ENCODE measurements at places on chromosomes 7 and 10.

DNA sequence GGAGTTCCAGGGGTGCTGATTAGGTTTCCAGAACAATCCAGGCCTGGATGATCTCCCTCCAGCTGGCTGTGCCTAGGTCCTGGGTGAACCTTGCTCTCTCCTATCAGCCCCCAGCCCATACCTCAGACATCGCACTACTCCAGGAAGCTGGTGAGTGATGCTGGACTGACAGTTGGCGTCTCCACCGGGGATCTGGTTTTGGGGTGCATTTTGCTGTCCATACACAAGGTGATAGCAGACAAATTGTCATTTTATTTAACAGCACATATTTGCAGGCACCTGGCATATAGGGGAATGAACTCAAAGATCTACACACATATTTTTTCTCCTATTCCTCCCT is 601.2 kb downstream of the LRMDA start:
- no peak for DNase-seq

GRCh38 chr7:17434841-17435692 is 136.6 kb downstream of the AHR start:
- DNase-seq: no peak

DNA sequence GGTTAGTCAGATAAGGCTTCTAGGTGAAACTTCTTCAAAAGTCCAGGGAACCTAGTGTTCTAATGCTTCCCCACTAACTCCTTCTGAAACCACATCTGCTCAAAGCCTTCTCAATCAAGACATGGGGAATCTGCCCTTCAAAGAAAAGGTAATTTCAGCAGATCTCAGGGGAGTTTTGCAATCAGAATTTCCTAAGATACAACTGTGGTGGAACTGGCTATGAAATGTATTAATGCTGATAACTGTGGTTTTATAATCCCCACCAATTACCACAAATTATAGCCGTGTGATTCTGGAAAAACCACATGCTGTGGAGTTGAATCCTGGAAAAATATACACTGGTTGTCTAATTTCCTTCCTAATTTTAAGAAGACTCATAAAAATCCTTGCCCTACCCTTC is 233.8 kb downstream of the SORCS1 start:
- DNase-seq: no peak

- DNase-seq: no peak
Measured at GRCh38 chr10:90352288-90352687, 505.6 kb downstream of the HTR7 start.

- no peak for DNase-seq
Measured at GRCh38 chr7:2812114-2812487, 32.0 kb downstream of the GNA12 start.

GRCh38 chr7:106657085-106657991 is 3.6 kb downstream of the CCDC71L start:
- no peak for DNase-seq

DNA sequence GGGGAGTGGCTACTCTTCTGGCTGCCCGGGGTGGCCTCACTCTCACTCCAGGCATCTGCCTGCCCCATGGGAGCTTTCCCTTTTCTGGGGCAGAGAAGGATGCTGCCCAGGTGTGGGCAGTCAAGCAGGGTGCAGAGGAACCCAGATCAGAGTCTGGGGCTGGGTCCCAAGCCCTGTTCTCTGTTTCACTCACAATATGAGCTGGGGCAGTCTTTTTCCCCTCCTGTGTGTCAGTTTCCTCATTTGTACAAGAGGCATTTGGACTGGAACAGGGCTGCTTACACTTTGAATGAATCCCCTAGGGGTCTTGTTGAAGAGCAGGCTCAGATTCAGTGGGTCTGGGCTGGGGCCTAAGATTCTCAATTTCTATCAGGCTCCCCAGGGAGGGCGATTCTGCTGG is 38.4 kb upstream of the AQP1 start:
- no peak for DNase-seq

GRCh38 chr10:119449760-119450461 is 92.6 kb downstream of the RGS10 start:
- no peak for DNase-seq

DNA sequence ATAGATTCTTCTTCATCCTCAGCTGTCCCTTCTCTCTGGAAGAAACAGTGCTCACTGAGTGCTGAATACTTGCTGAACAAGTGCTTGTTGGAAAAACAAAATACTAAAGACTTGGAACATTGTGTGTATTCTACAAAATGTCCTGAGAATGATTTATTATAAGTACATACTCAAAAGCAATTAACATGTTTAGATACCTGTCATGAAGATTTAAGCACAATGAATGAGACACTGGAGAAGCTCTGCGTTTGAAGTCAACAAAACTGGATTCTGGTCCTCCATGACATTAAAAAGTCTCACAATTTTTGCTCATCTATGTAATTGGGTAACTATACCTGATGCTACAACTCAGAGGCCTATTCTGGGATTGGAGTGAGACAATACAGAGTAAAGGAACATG is 34.8 kb upstream of the LAMB1 start:
- no peak for DNase-seq

GRCh38 chr10:123357421-123357930 is 203.3 kb downstream of the BUB3 start:
- no peak for DNase-seq

All from activated CD8-positive, alpha-beta memory T cell treated with anti-CD3 and anti-CD28 coated beads for 4 hours (primary cell).